ENCODE measurements at places on chromosomes 11 and 22.

- peak; percentile 16 for DNase-seq
Observed at GRCh38 chr22:48112687-48113521, 1350.5 kb downstream of the TBC1D22A start.

GRCh38 chr22:37008365-37008764, 10.9 kb downstream of the TST start:
- DNase-seq = no peak

- DNase-seq = no peak
Observed at GRCh38 chr11:73317373-73317772, 9.3 kb downstream of the ARHGEF17 start.

DNA sequence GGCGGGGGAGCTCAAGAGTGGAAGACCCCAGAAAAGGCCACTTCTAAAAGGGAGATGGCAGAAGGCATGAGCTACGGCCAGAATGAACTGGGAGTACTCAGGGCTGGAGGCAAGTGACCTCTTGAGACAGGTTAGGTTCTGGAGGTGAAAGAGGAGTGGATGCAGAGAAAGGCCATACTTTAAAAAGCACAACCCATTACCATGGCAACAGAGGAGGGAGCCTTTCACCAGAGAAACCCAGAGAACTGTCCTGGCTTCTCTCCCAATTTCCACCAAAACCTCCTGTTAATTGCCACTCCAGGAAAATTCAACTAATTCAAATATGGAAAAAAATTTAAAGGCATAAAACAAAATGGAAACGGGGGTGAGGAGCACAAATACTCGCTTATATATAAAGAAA, 15.8 kb downstream of the A4GALT start:
- no peak for DNase-seq

- DNase-seq = no peak
Observed at GRCh38 chr11:3820971-3821370, 12.6 kb downstream of the PGAP2 start.

- no peak for DNase-seq
Observed at GRCh38 chr22:47215851-47216250, 453.4 kb downstream of the TBC1D22A start.

GRCh38 chr22:45064313-45065278, 54.8 kb upstream of the PHF21B start:
- peak; percentile 21 for DNase-seq

- DNase-seq = no peak
Observed at GRCh38 chr22:40721266-40721665, 42.0 kb downstream of the MCHR1 start.

- peak; percentile 13 for DNase-seq
Observed at GRCh38 chr22:21947040-21948014, 5.3 kb downstream of the PPM1F start.

GRCh38 chr22:44202261-44202789, 21.6 kb downstream of the PARVG start:
- DNase-seq = no peak

GRCh38 chr11:128494418-128495332, 92.7 kb downstream of the ETS1 start:
- DNase-seq = no peak

- no peak for DNase-seq
Observed at GRCh38 chr11:31366795-31367194, 2.7 kb downstream of the DCDC1 start.

DNA sequence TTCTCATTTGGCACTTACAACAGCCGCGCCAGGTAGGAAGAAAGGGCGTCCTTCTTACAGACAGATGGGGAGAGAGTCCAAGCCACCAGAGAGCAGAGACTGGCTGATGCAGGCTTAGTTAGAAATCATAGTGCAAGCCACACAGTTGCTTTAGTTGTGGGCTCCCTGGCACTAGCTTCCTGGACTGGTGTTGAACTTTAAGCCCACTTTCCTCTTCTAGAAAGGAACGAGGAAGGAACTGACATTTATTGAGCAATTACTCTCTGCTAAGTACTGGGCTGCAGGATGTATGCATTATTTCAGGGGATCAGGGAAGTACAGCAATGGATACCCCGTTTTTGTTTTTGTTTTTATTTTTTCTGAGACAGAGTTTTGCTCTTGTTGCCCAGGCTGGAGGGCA, 3.0 kb downstream of the BACE1 start:
- peak; percentile 90 for DNase-seq

- no peak for DNase-seq
Observed at GRCh38 chr11:2797741-2798361, 87.7 kb downstream of the CDKN1C start.

DNA sequence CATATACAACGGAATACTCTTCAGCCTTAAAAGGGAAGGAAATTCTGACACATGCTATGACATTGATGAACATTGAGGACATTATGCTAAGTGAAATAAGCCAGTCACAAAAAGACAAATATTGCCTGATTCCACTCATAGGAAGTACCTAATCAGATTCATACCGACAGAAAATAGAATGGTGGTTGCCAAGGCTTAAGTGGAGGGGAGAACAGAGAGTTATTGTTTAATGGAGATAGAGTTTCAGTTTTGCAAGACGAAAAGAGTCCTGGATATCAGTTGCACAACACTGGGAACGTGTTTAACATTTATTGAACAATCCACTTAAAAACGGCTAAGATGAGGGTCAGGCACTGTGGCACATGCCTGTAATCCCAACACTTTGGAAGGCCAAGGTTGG, 45.6 kb upstream of the HIPK3 start:
- DNase-seq = peak; percentile 86

DNA sequence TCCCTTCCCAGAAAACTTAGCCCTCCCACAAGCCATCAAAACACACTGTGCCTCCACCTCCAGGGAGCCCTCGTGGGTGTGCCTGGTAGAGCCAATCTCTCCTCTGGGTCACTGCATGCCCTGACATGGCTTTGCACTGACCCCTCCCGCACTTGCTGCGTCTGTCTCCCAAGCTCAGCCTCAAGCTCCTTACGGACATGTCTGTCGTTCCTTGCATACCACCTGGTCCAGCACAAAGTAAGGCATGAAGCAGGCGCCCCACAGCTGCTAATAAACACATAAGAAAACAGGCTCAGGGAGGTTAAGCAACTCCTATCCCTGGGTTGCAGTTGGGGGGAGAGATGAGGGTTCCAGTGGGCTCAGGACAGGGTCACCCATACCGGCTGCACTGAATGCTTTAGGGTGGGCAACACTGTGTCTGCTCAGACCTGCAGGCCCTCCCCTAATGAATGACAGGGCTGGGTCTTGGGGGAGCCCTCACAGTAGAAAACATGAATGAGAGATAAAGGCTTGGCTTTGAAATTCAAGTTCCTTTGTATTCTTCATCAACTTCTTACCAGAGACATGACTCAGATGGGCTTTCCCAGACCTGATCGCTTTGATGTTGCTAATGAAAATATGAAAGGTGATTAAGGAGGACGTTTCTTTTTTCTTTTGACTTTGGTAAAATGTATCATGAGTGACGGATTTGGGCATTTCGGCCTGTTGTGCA, 38.0 kb downstream of the PHF21B start:
- DNase-seq = no peak

DNA sequence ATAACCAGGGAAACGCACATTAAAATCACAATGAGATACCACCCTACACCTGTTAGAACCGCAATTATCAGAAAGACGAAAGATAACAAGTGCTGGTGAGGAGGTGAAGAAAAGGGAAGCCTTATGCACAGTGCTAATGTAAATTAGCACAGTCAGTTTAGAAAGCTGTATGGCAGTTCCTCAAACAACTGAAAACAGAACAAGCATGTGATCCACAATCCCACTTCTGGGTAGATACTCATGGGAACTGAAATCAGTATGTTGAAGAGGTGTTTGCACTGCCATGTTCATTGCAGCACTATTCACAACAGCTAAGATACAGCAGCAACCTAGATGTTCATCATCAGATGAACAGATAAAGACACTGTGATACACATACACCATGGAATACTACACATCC, 75.0 kb upstream of the CCND1 start:
- peak; percentile 60 for DNase-seq

DNA sequence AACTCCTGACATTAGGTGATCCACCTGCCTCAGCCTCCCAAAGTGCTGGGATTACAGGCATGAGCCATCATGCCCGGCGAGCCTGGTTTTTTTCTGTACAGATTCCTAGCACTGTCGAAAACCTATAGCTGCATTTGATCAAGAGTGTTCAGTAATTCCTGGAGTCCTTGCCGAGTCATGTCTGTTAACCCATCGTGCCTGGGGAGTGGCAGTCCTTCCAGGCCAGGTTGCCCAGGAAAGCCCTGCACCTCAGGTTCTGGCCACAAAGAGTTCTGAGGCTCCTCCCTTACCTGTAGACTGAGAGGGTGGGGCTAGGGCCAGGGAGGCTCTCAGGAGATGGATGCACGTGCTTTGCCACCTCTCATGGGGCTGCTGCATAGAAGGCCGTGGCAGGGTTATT, 17.0 kb downstream of the YDJC start:
- no peak for DNase-seq

- no peak for DNase-seq
Observed at GRCh38 chr11:64913171-64913727, 3.8 kb downstream of the ATG2A start.

DNA sequence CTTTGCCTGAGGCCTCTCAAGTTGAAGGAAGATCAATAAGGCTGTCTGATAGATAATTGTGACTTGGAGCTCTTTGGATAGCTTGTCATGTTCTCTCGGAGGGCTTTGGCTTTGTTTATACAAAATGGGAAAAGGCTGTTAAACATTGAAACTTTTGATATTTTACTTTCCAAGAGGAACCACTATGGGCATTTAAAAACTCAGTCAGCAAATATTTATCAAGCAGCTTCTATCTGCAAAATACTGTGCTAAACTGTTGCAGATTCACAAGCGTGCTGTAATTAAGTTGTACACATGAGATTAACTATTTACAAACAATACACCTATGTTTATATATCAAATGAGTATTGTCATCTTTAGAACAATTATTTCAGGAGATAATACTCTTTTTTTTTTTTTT, 34.5 kb upstream of the SORL1 start:
- no peak for DNase-seq

GRCh38 chr22:25202290-25202921, 2.7 kb downstream of the CRYBB3 start:
- peak; percentile 34 for DNase-seq

DNA sequence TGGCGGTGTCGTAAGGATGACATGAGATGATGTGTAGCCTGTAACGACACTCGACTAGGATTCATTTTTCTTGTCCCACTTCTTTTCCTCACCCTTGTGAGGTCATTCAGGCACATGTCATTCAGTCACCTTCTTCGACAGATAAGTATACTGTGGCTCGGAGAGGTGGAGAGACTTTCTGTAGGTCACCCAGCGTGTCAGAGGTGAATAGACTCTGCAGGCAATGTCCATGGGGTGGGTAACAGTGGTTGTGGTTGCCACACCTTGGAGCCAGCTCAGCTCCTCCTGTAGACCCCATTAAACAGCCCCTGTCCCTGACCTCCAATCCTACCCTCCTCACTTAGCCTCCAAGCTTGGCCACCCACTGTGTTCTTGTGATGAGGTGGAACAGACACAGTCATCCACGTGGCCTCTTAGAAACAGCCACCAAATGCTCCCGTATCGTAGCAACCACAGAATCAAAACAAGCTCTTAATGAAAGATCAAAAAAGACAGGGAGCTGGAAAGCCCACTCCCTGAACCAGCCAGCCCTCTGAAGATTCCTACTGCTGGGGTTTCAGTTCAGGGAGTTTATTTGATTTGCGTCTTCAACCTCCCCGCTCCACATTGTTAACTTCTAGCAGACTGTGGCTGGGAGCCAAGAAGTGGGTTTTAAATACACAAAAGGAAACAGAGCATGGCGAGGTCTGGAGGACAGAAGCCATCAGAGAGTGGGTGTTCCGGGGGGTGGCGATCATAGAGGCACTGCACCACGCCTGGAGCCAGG, 89.0 kb upstream of the GRK3 start:
- DNase-seq = no peak

DNA sequence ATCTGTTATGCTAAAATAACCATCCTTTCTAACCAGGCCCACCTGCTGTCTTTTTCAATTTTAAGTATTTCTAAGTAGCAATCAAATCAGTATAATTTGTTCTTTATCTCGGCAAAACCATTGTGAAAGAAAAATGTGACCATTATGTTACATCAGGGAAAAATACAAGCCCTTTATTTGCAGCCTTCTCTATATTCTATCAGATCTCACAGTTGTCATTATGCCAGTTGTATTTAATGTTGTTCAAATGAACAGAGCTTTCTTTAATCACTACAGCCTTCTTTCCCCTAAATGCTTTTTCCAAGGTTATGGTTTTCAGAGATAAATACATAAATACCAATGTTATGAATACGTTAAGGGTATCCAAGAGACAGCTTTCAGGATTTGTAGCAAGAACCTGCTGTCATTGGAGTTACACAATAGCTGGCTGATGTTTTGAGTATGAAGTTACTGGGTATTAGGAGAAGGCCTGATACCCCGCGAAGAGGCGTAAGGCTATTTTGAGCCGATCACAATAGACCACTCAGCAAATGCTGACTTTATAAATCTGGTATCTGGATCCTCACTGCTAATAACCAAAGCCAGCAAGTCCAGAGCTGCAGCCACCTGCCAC, 406.3 kb downstream of the CADM1 start:
- no peak for DNase-seq

- peak; percentile 75 for DNase-seq
Observed at GRCh38 chr22:29798318-29798717, 31.1 kb downstream of the UQCR10 start.

- no peak for DNase-seq
Observed at GRCh38 chr22:38464992-38465672, 2.8 kb upstream of the KDELR3 start.

DNA sequence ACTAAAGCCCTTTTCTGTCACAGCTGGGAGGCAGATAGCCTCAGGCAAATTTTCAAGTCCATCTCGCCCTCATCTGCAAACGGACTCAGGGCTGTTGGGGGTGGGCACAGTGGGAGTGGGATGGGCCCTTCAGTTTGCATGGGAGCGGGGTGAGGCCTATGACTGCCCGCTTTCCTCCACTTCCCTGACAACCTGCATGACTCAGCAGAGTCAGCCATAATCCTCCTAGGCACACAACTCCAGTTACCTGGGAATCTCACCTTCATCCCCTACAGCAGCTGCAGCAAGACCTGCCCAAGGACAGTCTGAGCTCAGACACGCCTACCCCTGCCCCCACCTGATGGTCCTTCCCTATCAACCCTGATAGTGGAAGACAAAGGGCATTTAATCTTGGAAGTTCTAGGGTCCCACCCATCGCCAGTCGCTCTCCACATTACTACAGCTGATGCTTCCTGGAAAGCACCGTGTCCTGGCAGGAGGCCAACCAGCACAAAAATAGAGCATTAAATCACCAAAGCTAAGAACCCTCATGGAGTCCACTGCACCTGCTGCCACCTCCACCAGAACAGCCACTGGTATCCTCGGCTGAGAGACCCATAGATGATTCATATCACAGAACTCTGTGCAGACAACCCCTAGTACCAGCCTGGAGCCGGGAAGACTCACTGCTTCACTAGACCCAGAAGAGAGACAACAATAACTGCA, 319.3 kb downstream of the DCDC1 start:
- no peak for DNase-seq

- DNase-seq = peak; percentile 47
Observed at GRCh38 chr11:85941380-85941973, 86.3 kb downstream of the CCDC83 start.

DNA sequence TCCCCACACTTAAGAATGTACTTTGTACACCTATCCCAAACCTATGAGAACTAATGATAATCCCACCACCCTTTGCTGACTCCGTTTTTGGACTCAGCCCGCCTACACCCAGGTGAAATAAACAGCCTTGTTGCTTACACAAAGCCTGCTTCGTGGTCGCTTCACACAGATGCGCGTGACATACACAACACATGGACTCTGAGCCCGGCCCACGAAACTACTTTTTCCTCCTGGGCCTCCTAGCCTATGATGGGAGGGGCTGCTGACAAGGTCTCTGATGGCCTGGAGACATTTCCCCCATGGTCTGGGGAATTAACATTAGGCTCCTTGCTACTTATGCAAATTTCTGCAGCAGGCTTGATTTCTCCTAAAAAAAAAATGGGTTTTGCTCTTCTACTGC, 1176.4 kb upstream of the RAG2 start:
- DNase-seq = no peak
